ENCODE measurements at places on chromosomes 1 and 21.

DNA sequence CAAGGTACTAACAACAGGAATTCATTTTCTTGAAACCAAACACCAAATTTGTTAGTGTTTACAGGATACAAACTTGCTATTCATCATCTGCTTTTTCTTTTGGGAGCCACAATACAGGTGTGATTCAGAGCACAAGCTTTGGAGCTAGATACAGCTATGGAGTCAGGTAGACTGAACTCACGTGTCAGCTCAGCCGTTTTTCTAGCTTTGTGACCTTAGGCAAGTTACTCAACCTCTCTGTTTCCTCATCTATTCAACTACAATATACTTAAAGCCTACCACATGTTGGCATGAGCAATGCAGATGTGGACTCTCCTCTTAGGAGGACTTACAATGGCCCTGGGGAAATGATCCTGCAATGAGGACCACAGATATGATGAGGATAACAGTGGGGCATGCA is 6.3 kb downstream of the HTR1D start:
- DNase-seq = no peak

DNA sequence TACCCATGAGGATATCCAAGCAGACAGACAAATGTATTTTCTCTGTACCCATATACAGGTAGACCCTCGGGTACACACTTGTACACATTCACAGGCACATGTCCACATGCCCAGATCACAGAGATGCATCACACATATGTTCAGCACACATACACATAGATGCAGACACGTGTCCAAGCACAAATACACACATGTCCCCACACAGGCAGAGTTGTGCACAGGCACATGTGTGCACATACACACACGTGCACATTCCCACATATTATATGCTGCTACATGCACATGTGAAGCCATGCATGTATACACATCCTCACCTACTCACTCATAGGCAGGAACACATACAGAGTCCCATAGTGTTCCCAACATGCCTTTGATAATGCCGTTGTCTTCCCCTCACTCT is 219.5 kb downstream of the GRIK3 start:
- DNase-seq = no peak

DNA sequence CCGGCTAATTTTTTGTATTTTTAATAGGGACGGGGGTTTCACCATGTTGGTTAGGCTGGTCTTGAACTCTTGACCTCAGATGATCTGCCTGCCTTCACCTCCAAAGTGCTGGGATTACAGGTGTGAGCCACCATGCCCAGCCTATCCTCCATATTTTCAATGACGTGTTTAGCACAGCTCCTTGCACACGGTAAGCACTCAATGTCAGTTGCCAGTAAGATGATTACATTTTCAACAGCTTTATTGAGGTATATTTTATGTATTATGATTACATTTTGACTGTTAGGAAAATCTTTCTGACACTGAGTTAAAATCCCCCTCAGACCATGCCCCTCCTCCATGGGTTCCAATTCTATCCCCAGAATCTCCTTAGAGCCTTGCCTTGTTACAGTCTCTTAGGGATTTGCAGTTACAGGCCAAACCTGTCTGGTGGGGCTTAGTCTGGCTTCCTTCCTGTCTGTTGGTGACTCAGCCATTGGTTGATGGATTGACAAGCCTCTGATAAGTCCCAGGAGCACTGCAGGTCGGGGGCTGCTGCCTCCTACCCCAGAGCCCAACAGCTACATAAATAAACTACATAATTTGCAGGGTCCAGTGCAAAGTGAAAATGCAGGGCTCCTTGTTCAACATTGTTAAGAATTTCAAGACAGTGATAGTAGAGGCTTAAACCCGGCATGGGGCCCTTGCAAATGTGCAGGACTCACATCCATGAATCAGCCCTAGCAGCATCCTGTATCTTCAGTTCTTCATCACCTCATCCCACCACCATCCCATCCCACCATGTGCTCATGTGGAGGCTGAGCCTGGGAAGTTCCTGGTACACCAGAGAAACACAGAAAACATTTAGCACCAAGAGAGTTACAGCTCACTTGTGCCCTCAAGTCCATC is 23.4 kb downstream of the COA7 start:
- DNase-seq = no peak

DNA sequence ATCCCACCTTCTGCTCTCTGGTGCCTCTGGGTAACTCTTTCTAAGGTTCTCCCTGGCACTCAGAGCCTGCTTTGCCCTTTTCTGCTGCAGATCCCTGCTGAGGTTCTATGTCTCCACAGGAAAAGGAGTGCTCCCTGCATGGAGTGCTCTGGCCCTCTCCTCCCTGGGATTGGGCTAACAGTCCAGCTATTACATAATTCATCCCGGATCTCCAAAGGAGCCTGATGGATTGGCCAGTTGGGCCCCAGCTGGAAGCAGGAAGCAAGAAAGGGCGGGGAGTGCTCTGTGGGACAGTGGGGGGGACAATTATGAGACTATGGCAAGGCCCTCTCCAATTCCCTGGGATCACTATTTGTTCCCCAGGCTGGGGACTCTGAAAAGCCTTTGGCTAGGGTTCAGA is 51.9 kb upstream of the GOLT1A start:
- no peak for DNase-seq

DNA sequence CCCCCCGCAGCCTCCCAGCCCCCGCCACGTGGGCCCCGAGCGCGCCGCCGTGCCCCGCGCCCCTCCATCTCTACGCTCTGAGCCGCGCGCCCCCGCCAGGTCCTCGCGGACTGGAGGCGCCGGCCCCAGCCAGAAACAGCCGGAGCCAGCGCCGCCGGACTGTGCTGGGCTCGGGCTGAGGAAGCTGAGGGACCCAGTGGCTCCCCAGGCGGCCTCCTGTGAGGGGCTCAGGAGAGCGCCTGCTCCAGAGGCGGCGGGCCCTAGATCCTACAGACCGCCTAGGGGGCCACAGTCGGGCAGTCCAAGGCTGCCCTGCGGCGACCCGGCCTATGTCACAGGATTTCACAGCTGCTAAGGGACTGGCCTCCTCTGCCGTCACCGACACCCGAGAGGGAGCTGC is 82.1 kb downstream of the NENF start:
- DNase-seq = no peak

DNA sequence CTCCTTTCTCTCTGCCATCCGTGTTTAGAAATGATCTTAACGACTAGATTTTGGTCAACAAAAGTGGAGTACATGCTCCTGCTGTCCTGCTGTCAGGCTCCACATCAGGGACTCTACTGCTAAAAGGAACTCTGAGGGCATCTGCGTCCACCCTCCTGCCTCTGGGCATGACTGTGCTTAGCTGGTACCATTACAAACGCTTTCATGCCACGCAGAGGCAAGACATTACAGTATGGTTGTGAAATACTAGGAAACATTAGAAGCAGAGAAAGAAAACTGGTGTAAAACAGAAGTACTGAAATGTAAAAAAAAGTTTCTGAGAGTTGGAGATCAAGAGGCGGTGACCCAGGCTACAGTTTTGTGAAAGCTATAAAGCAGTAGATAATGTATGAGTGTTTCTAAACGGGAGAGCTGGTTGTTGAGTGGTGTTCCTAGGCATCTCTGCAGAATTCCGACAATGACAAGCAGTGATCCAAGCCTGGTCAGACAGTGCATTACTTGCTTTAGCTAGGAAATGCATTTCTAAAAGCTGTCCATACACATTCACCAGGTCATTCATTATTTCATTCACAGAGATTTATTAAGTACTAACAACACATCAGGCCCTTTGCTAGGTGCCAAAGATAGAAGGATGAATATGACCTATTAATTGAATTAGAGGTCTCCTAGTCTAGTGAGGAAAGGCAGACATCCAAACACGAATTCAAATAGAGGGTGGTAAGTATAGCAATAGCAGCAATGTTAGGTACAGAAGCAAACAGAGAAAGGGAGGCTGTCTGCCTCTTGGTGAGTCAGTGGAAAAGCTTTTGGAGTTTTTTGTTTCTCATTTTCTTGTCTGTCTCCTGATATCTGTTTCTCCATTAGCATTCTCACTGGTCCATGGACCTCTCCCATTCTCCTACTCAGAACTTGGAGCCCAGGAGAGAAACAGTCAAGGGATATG is 401.9 kb downstream of the LMO4 start:
- DNase-seq = no peak

DNA sequence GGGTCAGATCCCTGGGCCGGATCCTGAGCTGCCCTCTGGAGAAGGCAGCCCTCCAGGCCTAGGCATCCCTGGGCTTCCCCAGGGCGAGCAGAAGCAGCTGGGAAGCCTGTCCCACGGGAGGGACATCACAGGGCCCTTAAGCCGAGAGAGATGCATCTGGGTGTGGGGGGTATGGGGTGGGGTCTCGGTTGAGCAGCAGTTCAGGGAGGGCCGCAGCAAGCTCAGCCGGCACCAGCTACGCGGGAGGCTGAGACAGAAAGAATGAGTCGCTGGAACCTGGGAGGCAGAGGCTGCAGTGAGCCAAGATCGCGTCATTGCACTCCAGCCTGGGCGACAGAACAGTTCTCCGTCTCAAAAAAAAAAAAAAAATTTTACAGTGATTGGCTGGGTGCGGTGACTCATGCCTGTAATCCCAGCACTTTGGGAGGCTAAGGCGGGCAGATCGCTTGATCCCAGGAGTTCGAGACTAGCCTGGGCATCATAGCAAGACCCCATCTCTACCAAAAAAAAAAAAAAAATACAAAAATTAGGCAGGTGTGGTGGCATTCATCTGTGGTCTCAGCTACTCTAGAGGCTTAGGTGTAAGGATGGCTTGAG is 37.7 kb downstream of the RRP1 start:
- DNase-seq = no peak

GRCh38 chr1:180094705-180095295 is 59.9 kb upstream of the QSOX1 start:
- DNase-seq = no peak

DNA sequence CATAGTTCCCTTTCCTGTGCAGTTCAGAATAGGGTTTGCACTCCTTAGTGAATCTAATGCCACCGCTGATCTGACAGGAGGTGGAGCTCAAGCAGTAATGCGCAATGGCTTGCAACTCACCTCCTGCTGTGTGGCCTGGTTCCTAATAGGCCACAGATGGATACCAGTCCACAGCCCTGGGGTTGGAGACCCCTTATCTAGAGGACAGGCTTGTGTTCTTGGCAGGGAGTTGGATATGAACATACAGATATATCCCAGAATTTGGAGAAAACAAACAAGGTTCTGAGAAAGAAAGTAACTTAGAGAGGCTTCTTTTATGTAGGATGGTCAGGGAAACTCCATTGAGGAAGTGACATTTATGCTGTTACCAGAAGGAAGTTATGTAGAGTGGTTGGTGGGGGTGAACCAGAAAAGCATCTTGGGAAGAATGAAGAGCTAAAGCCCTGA is 5.1 kb upstream of the PTPRC start:
- no peak for DNase-seq

- DNase-seq = no peak
Observed at GRCh38 chr1:221184131-221184794, 305.0 kb downstream of the HLX start.

- DNase-seq = no peak
Observed at GRCh38 chr1:18549906-18550305, 69.2 kb downstream of the KLHDC7A start.

GRCh38 chr1:38918568-38918967 is 23.1 kb downstream of the RHBDL2 start:
- DNase-seq = no peak

DNA sequence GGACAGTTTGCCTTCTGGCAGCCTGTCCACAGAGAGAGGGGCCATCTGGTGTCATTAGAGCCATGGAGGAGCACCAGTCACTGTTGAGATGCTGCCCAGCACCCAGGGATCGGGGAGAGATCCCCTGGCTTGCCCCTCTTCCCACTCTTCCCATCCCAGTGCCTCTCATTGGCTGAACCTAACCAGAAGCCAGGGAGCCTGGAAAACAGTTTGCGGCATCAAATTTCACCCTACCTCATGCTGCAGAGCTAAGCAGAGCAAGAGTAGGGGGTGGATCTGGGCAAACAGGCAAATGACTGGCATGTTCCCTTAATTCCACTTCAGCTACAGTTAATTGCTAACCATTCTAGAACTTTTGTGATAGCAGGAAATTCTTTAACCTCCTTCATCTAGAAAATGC is 19.1 kb downstream of the TRAF5 start:
- DNase-seq = no peak

- peak; percentile 32 for DNase-seq
Observed at GRCh38 chr1:31422505-31423319, 9.7 kb downstream of the SERINC2 start.

- DNase-seq = no peak
Observed at GRCh38 chr1:38308780-38309179, 262.2 kb upstream of the POU3F1 start.

- no peak for DNase-seq
Observed at GRCh38 chr1:184823080-184823479, 68.4 kb upstream of the EDEM3 start.

DNA sequence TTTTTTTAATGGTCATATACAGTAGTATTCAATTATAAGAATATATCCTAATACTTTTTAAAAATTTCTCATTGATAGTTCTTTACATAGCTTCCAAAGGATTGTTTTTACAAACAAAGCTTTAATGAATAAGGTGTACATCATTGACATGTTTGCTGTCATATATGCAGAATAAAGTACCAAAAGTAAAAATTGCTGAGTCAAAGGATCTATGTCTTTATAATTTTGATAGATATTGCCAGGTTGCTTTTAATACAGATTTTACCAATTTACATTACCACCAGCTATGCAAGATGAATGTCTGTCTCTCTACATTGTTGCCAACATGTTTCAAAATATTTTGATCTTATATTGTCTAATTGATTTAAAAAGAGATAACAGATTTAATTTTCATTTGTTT is 173.9 kb upstream of the FAM78B start:
- DNase-seq = no peak

DNA sequence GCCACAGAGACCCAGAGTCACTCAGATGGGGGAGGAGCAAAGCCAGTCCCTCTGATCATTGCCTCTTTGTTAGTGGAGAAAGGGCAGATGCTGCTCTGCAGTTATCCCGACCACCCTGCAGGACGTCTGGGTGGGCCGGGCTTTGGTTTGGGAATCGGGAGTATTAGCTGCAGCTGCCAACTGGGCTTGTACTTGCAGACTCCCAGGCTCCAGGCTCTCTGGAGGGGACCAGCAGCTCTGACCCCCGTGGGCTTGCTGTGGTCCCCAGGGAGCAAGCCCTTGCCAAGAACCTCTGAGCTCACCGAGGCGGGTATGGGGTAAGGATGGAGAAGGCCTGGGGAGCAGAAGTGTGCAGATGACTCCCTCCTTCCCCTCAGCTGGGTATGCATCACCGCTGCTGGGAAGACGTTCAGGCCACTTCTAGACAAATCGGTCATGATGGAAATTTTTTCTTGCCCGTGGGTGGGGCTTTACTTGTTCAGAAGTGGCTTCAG is 21.6 kb downstream of the MAPKAPK2 start:
- DNase-seq = no peak

- no peak for DNase-seq
Observed at GRCh38 chr1:193366764-193367507, 180.5 kb upstream of the B3GALT2 start.

DNA sequence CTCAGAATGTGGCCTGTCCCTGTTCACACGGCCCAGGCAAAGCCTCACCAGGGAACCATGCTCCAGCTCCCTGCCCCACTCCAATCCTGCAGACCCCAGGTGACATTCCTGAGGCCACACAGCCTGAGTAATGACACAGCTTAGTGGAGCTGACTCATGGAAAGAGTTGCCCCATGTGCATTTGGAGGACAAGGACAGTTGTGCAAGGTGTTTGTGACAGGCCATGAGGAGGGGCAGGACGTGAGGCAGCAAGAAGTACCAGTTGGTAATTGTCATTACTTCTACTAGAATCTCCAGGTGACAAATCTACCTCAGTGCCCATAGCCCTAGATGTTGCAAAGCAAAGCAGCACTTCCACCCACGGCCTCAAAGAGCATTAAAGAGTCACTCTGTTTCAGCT is 15.2 kb downstream of the PRR9 start:
- DNase-seq = no peak

Data from stimulated activated CD4-positive, alpha-beta T cell treated with anti-CD3 and anti-CD28 coated beads, Interleukin-1b, Interleukin-23, amount 100 ng/mL, for 1 hour (primary cell).